ENCODE measurements at places on chromosomes 11 and 22.

- no peak for DNase-seq
Observed at GRCh38 chr22:35488513-35488912, 52.1 kb upstream of the RASD2 start.

GRCh38 chr22:50058061-50058905 lies at the start of gene TTLL8:
Gene TTLL8 (minus strand): TSS chr22:50058298.
- DNase-seq = no peak

- DNase-seq = peak; percentile 61
Observed at GRCh38 chr11:129766898-129767604, 48.6 kb upstream of the TMEM45B start.

- peak; percentile 69 for DNase-seq
Observed at GRCh38 chr11:7688238-7688826, 15.0 kb upstream of the CYB5R2 start.

Data from NAMALWA (cell line).